ENCODE measurements at places on chromosomes 13 and 19. TPM values are rescaled to one million over a fixed set of nuclear protein-coding genes. Genes with fewer than 3 reads are reported as not detected.

UBL3 gene
- 13.5 TPM for total RNA-seq

VSTM2B gene
- not detected for total RNA-seq

LINGO3 gene
- total RNA-seq = under 0.01 TPM

SMIM24 gene
- total RNA-seq = not detected

ACP7 gene
- total RNA-seq = 0.23 TPM
